AG20443 (cell line): ENCODE measurements at places on chromosomes 16 and 17.

- peak; percentile 12 for DNase-seq
These were observed 132.2 kb upstream of the HS3ST2 start for GRCh38 chr16:22681554-22682291.

- no peak for DNase-seq
These were observed 44.2 kb downstream of the ZZEF1 start for GRCh38 chr17:4098521-4099209.

- no peak for DNase-seq
These were observed 130.1 kb upstream of the TMEM97 start for GRCh38 chr17:28188841-28189263.

GRCh38 chr16:17939723-17940122, 396.8 kb downstream of the NPIPA8 start:
- no peak for DNase-seq

DNA sequence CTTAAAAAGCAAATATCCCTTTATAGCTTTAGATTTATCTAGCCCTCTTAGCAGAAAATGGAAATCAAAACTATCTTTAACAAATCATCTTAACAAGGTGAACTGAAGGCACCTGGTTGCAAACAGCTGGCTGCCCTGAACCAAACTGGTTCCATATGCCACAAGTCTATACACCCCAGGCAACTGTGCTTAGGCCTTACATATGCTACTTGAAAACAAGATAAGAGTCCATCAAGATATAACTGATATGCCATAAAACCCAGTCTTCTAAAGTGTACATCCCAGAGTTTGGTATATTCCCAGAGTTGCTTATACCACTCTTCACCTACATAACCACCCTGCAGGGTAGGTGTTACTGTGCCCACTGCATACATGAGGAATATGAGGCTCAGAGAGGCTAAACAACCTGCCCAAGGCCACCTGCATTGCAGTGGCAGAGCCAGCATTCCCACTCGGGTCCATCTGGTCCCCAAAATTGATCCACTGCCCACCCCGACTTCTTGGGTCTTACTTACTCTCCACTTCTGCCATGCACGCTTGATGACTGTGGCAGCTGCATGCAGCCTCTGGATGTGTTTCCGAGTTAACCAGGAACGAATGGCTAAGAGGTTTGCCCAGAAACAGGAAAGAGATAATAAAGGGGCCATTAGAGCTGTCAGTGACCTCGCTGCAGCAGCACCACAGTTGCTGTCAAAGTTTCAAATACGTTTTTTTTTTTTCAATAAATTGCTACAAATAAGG, 12.2 kb downstream of the ZNHIT3 start:
- DNase-seq: peak; percentile 3

- no peak for DNase-seq
These were observed 54.3 kb upstream of the MED13 start for GRCh38 chr17:62119373-62119772.

GRCh38 chr16:29024278-29024677, 39.4 kb downstream of the LAT start:
- DNase-seq: no peak

DNA sequence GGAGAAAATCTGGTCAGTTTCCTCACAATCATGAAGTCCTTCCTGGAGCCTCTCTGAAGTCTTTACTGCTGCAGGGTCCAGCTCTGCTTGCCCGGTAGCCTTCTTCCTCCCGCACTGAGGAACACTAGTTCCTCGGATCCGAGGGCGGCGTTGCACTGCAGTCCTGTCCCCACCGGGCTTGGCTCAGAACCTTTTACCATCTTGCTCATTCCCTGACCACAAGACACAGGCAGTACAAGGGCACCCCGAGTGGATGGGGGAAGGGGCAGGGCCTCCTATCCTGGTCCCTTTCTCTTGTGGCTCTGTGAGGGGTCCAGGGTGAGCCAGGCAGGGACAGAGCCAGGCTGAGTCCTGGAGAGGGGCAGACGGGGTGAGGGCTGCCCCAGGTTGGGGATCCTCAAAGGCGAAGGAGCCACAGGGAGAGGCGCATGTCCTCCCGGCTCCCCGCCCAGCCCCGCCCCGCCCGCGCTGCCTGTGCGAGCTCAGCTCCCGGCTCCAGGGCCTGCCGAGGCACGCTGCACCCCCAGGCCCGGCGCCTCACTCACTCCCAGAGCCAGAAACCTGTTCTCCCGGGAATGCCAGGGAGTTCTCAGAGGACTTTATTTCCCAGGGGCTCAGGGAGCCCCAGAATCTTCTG, 1.5 kb downstream of the FOXN1 start:
- DNase-seq: peak; percentile 71

DNA sequence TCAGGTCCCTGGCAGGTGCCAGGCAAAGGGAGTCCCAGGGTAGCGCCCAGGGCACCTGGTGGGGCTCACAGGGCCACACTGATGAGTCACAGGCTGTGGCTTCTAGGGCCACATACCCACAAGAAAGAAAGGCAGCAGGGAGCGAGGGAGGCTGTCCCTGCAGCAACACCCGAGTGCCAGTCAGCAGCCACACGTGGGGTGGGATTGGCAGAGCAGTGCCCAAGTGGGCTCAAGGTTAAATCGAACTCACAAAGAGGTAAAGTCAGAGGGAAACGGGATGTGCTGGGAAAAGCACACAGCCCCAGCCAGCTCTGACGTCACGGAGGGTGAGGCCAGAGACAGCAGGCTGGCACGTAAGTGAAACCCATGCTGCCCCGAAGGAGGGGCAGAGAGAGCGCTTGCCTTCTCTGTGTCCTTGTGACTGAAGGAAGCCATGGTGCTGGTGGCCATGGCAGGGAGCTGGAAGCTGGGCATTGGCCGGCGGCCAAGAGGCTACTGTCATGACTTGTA, 33.8 kb downstream of the FA2H start:
- DNase-seq: peak; percentile 79

GRCh38 chr17:11292491-11292890, 51.5 kb downstream of the SHISA6 start:
- no peak for DNase-seq

GRCh38 chr16:49121636-49122035, 160.0 kb downstream of the CBLN1 start:
- no peak for DNase-seq

DNA sequence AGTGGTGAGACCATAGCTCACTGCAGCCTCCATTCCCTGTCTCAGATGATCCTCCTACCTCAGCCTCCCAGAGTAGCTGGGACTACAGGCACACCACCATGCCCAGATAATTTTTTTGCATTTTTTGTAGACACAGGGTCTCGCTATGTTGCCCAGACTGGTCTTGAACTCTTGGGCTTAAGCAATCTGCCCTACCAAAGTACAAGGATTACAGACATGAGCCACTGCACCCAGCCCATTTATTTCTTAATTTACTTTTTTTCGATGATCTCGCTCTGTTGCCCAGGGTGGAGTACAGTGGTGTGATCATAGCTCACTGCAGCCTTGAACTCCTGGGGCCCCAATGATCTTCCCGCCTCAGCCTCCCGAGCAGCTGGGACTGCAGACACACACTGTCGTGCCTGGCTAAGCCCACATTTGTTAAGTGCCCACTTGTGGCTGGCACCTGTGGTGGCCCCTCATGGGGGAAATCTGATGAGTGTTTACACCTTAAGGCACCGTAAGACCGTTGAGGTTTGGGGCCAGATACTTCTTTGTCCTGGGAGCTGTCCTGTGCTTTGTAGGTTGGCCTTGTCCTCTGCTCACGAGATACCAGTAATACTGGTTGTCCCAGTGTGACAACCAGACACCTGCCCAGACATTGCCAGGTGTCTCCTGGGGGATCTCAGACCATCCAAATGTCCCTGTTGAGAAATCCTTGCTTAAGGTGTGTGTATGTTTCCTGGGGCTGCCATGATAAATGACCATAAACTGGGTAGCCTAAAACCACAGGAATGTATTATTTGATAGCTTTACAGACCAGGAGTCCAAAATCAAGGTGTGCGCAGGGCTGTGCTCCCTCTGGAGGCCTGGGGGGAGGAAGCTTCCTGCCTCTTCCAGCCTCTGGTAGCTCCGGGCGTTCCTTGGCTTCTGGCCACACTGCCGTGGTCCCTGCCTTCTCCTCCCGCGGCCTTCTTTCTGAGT, 141.4 kb upstream of the GSE1 start:
- DNase-seq: no peak

DNA sequence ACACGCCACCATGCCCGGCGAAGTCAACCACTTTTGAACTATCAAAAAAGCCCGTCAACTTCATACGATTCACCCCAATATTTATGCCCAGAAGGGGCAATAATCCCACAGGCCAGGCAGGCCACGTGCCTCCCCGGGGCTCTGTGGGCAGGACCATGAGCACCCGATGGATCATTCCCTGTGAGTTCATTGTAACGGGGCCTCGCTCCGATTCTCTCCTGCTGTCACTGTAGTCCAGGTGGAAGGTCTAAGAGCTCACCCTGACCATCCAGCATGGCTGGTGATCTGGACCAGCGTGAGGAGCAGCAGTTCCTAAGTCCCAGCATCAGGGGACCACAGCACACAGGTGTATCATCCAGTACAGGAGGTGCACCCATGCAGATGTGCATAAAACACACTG, 77.5 kb upstream of the DOC2B start:
- no peak for DNase-seq

DNA sequence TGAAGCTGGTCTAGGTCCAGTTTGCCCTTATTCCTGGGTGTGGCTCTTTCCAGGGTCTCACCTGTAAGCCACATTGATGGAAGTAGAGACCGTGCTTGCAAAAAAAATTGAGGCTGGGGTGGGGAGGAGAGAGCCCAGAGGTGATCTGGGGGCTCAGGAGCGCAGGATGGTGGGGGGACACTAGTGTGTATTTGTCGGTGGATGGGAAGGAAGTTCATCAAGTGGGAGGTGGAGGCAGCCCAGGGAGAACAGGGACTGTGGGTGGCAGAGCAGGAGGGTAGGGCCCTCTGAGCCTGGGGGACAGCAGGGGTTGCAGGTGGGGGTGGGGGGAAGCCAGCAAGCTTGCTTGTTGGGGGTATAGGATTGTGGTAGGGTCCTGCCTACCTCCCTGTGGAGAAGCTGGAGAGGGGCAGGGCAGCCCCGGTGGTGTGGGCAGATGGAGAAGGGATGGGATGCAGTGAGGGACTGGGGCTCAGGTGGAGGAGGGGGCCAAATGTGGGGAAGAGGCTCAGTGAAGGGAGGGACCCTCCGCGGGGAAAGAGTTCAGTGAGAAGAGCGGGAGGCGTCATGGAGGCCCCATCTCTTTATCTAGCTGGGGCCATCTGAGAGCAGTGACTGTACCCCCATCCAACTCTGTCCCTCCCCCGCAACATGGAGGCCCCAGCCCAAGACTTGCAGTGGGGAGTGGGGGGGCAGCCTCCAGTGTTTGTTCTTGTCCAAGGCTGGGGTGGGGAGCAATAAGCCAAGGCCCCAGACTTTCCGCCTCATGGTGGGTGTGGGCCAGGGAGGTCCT, 17.2 kb upstream of the TMEM92 start:
- peak; percentile 6 for DNase-seq

GRCh38 chr17:6137716-6138502, 67.7 kb downstream of the WSCD1 start:
- DNase-seq: no peak

DNA sequence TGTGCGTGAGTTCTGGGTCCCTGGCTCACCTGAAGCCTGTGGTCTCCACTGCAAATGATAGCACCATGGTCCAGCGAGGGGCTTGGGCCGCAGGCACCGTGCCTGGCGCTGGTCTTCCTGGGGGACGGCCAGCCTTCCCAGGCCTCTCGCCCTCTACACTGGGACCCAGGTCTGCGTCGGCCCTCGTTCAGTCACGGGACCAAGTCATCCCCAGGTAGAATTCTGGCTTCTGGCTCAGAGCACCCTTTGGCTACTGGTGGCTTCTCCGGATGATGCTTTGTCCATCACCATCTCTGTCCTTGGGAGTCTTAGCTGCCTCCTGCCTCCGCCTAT, 20.4 kb downstream of the CRAMP1 start:
- no peak for DNase-seq

GRCh38 chr17:45290269-45290765, 26.5 kb downstream of the MAP3K14 start:
- no peak for DNase-seq

DNA sequence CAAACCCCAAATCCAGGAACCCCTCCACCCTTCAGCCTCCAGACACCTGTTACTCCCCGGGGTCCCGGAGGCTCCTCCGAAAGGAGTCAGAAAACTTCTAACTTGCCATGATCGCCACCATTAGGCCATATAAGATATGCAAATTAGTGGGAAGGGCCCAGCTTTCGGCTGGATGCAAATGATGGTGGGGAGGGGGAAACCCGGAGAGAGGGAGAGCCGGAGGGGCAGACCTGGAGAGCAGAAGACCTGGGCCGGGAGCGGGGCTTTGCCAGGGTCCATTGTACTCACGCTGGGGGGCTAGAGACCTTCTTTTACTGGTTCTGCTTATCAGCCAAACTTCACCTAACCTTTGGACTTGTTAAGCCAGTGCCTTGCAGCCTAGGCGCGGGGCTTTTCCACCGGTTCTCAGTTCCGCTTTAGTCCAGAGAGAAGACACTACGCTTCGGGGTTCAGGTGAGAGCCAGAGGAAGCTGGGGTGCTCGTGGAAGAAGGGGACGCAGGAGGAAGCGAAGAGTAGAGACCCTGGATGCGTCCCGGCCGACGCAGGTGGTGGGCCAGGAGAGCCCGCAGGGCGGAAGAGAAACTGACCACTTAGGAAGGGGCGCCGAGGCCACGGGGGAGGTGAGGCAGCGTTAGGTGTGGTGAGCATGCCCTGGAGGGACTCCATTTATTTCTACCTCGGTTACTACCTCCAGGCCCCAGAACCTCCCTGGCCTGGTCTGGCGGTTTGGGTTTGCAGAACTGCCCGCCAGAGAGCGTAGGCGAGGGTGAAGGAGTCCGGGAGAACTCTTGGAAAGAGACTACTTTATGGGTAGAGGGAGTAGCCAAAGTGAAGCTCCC, at the start of gene HNF1B:
HNF1B (minus strand) TSS at position 99 of the 840 bp plus-strand sequence. CDS start 175 bp downstream, outside the sequence.
- no peak for DNase-seq

DNA sequence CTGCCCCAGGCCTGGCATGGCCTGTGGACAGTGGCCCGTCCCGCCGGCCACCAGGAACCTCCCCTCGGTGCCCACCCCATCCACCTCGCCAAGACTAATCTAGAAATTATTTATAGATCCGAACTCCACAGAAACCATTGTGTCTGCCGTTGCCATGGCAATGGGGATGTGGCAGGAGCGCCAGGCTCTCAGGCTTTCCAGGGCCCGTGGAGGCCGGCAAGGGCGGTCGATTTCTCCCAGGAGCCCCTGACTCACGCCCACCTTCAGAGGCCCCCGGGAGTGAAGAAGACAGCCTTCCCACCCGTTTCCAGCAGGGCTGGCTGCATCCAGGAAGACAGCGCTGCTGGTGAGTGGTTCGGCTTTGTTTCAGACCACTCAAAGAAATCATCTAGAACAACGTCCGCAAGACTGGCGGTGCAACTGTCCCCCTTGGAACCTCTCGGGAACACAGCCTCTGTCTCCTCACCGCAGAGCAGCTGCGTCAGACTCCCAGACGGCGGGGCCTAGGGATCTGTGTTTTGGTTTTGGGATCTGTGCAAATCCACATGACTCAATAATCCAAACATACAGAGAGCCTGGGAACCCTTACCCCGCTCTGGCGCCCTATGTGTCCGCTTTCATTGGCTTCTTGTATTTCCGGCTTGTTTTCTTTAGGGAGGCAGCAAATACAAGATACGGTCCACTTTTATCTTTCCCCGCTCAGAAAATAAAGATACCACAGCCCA, 48.5 kb upstream of the ZCCHC14 start:
- DNase-seq: peak; percentile 89

DNA sequence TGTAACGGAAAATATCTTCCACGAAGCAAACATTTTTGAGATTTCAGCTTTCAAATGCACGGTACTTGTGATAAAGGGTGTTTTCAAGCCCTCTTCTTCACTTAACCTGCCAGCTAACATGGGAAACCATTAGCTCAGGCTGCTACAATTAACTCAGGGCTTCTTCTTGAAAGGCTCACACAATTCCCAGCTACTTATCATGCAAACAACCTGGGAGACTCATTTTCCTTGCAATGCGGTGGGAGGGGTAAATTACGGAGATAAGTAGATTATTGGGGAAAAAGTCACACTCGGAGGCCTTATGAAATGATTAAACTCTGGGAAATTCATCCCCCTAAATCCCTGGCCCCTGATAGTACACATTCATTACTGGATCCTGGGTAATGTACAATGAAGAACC, 266.4 kb downstream of the STX8 start:
- DNase-seq: no peak
